ENCODE measurements at places on chromosomes 2 and 18. TPM values are rescaled to one million over a fixed set of nuclear protein-coding genes. Genes with fewer than 3 reads are reported as not detected.

STAT4 gene
- total RNA-seq: 5.3 TPM

SIX3 gene
- total RNA-seq: 1.2 TPM

SCN2A gene
- total RNA-seq: 160 TPM

EVA1A gene
- 0.41 TPM for total RNA-seq

CRYGC gene
- total RNA-seq: not detected

KLHL41 gene
- 4.1 TPM for total RNA-seq

EPAS1 gene
- 3.7 TPM for total RNA-seq

MBP gene
- total RNA-seq: 7.7 TPM

C2orf66 gene
- not detected for total RNA-seq

TGFA gene
- 14.3 TPM for total RNA-seq

CNDP2 gene
- 32.6 TPM for total RNA-seq
